ENCODE measurements at places on chromosomes 11 and 22. TPM values are rescaled to one million over a fixed set of nuclear protein-coding genes. Genes with fewer than 3 reads are reported as not detected.

DNA sequence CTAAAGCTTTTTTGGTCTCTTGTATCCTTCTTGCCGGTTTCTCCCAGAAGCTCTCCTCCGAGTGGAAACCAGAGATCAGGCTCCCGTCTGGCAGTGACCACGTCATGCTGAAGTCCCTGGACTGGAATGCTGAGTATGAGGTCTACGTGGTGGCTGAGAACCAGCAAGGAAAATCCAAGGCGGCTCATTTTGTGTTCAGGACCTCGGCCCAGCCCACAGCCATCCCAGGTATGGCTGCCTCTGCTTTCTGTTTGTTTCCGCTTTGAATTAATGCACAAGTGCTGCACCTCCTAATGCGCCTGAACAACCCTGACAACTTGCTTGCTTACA lies 54.3 kb upstream of the TTC12 start:
- DNase-seq: no peak

DNA sequence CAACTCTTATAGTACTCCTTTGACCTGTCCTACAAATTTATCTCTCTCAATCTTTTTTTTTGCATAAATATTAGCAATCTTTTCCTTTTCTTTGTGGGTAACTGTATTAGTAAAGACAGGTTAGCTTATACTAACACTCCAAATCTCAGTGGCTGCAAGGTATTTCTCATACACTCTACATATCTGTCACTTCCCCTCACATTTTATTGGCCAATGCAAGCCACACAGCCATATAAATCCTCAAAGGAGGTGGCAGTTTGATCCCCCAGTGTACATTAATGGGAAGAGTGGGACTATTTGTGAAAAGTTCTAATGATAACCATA lies 42.6 kb upstream of the EED start:
- DNase-seq: no peak

DNA sequence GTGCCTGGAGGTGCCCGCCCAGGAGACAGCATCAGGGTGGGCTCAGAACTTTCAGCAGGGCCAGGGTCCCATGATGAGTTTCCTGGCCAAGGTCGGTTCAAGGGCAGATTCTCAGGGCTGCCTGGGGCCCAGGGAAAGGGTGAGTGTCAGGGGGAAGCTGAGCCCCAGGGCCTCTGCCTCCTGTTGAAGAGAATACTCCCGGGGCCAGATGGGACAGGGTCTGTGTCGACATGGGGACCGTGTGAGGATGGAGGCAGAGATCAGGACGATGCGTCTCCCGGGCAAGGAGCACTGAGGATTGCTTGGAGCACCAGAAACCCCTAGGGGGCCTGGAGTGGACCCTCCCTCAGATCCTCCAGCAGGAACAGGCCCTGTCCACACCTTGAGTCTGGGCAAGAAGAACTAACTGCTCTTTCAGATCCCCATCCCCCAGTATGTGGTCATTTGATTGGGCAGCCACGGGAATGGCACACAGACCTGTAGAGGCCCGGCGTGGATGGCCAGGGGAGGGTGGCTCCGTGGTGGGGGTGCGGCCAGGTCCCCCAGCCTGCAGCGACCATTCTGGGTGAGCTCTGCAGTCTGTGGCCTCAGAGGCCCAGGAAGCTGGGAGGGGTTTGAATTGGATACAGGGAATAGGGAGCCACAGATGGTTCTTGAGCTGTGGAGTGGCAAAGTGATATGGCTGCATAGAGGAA lies 1078.7 kb downstream of the BRD1 start:
- DNase-seq: no peak

DNA sequence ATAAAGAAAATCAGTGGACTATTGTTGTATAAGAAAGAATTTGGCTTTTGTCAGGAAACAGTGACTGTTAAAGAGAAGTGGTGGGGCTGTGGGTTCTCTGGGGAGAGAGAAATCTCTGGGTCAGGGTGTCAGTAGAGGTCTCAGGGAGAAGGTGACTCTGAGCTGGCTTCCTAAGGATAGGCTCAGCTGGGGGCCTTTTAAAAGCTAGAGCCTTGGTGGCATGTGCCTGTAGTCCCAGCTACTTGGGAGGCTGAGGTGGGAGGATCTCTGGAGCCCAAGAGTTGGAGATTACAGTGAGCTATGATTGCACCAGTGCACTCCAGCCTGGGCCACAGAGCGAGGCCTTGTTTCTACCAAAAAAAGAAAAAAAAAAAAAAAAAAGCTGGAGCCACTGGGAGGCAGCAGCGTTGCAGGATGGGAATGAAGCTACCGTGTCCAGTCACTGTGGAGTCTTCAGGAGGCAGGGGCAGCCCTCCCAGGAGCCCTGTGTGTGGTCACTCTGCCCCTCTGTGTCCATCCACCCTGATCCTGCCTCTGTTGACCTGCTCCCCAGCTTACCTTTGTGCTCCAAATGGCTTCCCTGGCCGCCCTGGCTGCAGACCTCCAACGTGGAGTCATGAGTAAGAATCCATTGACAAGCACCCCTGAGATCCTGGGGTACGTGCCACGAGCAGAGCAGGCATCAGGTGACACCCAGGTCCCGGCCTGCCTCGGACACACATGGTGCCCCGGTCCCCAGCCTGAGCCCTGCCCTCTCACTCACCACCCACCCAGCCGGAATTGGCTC lies 5.4 kb upstream of the MIF start:
- DNase-seq: peak; percentile 42

DNA sequence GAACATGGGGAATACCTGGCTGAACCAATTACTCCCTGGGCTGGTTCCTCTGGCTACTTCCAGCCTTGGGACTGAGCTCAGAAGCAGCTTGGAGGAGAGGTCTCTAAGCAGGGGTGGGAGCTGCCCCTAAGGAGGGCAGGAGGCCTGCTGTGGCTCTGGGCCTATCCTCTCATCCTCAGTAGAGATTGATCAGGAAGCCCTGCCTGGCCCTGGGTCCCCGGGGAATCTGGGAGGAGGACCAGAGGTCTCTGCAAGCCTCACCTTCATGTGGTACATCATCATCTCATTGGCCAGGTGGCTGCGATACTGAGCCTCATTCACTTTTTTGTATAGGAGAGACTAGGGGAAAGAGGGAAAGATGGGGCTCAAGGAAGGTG lies 91.1 kb downstream of the PDE2A start:
- DNase-seq: no peak

GRCh38 chr22:28864878-28865596 lies 18.3 kb upstream of the ZNRF3 start:
- DNase-seq: no peak

DNA sequence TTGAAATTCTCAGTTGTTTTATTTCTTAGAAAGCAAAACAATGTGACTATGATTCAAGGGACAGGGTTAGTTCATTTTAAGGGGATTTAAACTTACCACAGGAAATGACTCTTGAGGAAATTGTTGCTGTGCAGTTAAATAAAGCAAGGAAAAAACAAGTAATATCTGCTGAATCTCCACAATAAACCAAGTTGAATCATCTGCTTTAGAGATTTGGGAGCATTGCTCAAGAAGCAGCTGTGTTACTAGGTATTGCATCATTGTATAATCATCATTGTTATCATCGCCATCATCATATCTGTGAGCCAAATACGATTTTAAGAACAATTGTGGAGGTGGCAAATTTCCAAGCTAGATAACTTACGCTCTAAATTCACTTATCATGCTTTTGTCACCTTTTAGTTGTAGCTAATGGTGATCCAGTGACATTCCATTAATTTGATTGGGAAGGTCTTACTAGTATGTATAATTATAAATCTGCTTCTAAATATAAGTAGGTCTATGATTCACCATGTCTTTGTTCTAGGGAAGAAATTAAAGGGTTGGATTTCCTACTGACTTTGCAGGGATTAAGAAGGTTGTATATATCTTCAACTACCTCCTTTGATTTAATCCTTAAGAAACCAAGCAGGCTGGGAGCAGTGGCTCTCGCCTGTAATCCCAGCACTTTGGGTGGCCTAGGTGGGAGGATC lies 19.9 kb downstream of the MMP10 start:
- peak; percentile 96 for DNase-seq

- DNase-seq: no peak
These were observed 10.8 kb downstream of the BLID start for GRCh38 chr11:122105044-122105758.

GRCh38 chr22:46391486-46392136 lies 56.1 kb downstream of the TRMU start:
- no peak for DNase-seq

GRCh38 chr11:57332694-57333440 lies 2.8 kb downstream of the SSRP1 start:
- no peak for DNase-seq

GRCh38 chr11:26896719-26897118 lies 97.2 kb upstream of the FIBIN start:
- no peak for DNase-seq

DNA sequence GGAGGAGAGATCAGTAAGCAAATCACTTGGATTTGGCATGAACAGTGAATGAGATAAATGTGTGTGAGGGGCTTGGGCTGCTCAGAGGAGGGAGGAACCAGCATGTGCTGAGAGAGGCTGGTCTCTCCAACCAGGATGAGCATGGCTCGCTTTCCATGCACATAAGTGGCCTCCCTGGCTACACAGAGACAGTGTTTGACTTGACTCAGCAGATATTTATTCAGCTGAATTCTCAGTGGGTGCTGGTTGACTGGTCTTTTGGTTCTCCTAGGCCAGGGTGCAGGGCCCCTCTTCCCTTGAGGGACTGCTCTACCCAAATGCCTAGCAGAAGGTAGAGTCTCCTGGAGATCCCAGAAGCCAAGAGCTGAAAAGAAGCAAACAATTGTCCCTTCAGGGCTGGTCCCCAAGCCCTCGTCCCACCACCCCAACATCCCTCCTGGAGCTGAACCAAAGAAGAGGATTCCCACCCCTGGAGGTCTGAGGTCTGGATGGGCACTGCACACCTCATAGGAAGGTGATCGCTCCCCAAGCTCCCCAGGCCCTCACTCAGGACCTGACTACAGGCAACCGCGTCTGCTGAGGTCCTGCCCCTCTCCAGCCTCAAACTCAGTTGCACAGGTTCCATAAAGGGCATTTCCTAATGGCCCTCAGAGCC lies 3.3 kb upstream of the TRIM29 start:
- no peak for DNase-seq

DNA sequence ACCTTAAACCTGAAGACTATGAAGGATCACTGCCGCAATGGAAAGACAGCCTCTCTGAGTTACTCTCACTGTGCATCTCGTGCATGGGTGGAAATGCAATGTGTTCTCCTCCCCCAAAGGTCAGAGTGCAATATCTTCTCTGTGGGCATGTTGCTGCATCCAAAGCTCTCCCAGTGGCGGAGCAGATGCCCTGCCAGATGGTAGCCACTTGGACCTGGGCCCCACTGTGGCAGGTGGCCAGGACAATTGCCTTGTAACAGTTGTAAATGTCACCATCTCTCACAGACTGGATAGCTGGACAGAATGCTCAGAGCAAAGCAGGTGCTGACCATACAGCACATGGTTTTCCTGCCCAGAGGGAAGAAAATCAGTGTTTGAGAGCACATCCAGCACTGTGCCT lies 542.0 kb downstream of the FAM181B start:
- DNase-seq: no peak

DNA sequence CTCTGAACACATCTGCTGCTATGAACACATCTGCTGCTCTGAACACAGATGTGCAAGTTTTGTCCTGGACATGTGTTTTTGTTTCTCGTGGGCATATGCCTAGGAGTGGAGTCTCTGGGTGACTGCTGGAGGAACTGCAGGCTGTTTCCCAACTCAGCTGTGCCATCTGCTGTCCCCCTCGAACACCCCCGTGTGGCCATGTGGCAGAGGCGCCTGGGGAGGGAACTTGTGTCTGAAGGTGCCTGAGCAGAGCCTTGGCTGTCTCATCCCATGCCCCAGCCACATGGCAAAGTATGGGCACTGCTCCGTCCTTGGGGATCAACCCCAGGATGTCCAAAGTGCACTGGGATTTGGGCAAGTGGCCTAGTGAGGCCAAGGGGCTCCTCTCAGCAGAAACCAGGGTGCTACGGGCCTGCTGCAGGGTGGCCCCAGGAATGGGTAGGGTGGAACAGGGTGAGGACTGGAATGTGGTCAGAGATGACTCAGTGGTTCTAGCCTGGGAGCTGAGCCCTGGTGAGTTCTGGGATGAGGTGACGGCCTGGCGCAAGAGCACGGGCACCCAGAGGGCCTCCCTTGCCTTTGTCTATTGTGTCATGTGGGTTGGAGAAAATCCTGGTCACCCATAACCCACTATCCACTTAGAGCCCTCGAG lies 14.7 kb downstream of the GATD1 start:
- peak; percentile 78 for DNase-seq

GRCh38 chr11:40338739-40339138 lies 1120.7 kb downstream of the LRRC4C start:
- peak; percentile 52 for DNase-seq

- no peak for DNase-seq
These were observed 128.8 kb upstream of the SESN3 start for GRCh38 chr11:95359756-95360155.

- no peak for DNase-seq
These were observed 16.2 kb downstream of the CD6 start for GRCh38 chr11:60987577-60988277.

DNA sequence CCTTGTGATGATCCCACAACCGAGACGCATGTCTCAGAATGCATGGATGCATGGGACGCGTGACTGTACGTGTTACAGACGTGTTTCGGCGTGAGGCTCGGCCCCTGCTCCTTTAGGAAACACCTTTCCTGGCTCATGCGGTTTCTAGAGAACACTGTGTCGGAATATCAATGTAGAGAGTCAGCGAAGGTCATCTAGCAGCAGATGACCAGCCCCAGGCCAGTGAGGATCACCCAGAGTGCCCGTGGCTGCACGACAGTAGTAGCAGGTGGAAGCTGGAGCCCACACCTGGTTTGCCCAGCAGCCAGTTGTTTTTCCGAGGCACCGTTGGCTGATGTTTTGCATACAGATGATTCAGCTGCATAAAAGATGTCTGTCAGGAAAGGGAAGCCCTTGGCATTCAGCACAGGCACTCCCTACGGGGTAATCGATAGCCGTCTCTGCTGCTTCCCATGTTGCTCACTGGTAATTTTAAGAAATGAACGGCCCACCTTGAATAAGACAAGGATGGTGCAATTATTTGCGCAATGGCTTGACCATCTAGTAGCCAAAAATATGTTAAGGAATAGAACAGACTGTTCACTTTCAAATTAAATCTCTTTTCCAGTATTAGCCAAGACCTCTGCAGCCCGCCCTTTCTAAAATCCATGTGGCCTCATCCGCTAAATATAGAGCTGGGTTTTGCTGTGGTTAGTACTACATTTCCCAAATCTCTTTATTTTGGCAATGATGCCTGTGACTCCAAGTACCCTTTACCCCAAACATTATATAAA lies 1.1 kb upstream of the CLTCL1 start:
- DNase-seq: peak; percentile 68

- no peak for DNase-seq
These were observed 11.6 kb downstream of the UVRAG start for GRCh38 chr11:75826461-75827230.

Gene OR52E2
- total RNA-seq: not detected

Gene OR2D2
- total RNA-seq: 0.33 TPM

Gene CLMP
- total RNA-seq: 84.5 TPM

Gene SLC22A8
- total RNA-seq: not detected

Gene TMEM121B
- under 0.01 TPM for total RNA-seq

Gene NAV2
- 14.0 TPM for total RNA-seq

Gene ENDOD1
- 33.4 TPM for total RNA-seq

Gene DEFB131B
- not detected for total RNA-seq

Gene OR8D4
- total RNA-seq: not detected
